Activated T-cell treated with anti-CD3 and anti-CD28 coated beads, Interleukin-2, amount 50 U/mL, for 4 hours (primary cell): ENCODE measurements at places on chromosomes 3 and 15. TPM values are rescaled to one million over a fixed set of nuclear protein-coding genes. Genes with fewer than 3 reads are reported as not detected.

DNA sequence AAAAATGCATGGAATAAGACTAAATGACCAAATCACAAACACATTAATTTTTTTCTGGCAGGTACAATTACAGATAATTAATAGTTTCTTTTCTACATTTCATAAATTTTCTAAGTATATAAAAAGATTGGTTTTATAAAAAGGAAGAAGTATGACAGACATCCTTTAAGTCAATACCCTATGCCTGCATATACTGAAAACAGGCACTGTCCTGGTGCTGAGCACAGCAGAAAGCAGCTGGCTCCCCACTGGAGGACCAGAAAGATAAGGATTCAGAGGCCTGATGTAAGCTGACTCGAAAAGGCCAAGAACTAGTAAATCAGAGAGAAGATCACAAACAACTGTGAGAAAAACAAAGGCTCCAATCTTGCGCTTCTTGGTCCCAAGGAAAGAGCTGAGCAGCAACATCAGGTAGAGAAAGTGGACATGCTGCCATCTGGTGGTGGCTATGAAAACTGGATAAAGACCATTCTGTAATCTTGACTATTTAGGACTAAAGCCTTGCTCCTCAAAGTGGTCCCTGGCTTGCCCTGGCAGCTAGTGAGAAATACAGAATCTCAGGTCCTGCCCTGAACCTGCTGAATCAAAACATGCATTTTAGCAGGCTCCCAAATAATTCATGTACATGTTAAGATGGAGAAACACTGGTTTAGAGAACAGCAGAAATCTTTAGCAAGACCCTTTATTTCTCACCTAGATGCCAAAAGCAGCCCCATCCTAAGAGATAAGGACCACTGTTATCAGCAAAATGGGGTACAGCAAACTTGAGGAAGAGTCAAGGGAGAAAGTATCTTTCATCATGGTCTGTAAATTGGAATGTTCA is 76.0 kb downstream of the TRANK1 start:
- DNase-seq: peak; percentile 34

DNA sequence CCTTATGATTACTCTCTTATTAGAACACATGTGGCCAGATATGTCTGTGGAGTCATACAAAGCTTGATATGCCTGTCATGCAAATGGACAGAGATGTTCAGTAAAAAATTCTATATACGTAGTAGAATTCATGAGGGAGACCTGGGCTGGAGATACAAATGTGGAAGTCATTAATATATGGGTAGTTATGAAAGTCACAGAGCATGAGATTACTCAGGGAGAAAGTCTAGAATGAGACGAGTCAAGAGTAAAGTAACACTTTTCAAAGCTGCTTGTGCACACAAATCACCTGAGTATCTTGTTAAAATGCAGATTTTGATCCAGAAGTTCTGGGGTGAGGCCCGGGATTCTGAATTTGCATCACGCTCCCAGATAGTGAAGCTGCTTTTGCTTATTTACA is 28.4 kb downstream of the OXSM start:
- no peak for DNase-seq

IGSF11 gene
- total RNA-seq: not detected

HESX1 gene
- total RNA-seq: not detected

CDHR4 gene
- not detected for total RNA-seq

DNA sequence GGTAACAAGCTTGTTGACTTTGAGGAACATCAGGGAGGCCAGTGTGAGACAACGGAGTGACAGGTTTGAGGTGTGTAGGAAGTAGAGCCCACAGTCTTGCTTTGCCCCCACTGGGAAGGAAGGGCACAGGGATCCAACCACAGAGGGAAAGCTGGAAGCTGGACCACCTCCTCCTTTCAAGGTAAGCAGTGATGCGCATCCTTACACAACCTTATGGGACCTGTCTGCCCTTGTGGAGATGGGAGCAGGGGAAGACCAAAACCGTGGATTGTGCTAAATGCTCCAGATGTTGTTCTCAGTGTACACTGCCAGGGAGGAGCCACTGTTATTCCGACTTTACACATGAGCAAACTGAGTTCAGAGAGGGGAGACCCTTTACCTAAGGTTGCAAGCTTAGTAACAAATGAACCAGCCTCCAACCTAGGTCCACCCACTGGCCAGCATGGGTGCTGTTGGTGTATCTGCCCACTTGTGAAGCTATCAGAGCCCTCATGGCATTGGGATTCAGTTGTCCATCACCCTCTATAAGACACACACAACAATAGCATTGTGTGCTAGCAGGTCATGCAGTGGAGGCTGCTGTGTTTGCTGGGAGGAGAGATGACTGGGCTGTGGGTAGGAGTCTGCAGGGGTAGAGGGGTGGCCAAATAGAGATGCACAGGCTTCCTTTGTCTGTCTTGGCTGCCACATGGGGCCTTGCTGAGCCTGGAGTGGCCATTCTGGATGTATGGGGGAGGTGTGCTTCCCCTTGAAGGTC is 586 bp upstream of the LSMEM2 start:
- DNase-seq: no peak

DNA sequence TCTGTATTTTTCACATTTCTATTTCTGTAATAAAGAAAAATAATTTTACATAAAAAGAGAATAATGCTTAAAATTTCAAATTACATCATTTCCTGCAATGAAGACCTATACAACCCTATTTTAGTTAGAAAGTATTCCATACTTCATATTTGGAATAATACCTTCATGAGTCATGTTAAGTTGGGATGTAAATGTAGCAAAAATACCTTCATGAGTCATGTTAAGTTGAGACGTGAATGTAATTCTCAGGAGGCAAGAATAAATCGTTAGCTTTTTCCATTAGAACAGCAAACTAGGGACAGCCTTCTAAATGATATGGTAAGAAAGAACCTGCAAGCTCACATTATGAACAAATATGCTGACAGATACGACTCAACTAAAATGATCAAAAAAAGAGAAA is 91.9 kb downstream of the NAALADL2 start:
- no peak for DNase-seq

DNA sequence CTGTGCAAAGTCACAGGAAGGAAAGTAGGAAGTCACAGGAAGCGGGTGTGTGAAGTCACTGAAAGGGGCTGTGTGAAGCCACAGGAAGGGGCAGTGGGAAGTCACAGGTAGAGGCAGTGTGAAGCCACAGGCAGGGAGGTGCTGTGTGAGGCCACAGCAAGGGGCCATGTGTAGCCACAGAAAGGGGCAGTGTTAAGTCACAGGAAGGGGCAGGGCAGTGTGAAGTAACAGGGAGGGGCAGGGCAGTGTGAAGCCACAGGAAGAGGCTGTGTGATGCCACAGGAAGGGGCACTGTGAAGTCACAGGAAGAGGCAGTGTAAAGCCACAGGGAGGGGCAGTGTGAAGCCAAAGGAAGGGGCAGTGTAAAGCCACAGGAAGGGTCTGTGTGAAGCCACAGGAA is 36.5 kb downstream of the GASK1A start:
- DNase-seq: no peak

DNA sequence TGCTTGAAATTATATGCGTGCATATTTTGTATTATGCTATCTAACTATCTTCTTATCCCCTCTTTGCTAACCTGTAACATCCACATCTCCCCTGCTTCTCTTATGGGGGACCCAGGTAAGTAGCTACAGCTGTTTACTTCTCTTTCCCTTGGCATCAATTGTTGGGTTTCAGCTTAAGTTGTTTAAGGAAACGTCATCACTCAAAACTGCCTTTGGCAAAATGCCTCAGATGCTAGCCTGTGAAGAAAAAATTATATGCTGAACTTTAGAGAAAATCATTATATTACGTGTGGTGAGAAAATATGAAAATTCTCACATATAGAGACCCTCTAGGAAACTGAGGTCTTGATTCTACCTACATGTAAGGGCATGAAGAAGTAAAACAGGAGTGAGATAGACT is 447.0 kb upstream of the NECTIN3 start:
- no peak for DNase-seq

SGO1 gene
- 9.2 TPM for total RNA-seq
